ENCODE measurements at places on chromosomes 13 and 19. TPM values are rescaled to one million over a fixed set of nuclear protein-coding genes. Genes with fewer than 3 reads are reported as not detected.

DNA sequence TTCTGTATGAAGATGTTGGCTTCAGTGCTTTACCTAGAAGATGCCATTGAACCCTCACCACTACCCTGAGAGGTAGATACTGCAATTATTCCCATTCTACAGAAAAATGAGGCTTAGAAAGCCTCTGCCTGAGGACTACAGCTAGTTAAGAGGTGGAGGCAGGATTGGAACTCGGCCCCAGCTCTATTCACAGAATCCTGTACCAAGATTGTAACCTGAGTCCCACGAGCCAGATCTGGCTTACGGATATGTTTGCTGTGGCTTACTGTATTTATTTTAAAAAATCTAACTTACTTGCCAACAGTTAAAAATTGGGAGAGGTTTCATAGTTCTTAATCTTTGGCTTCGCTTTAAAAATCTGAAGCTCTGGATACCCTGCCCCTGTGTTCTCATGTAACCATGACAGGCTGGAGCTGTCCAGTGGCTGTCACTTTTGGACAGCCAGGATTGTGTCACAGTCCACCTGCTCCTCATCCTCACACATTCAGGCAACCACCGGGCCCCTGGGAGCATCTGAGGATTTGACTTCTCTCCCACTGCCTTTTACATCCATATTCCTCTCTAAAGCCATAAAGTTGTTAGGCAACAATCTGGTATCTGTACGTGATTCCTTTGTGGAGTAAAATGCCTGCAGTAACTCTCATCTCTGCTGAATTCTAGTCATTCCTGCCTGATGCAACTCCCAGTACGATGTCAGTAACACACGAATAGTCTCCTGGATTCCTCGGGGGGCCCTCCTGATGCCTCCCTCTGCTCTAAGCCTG lies 160.8 kb upstream of the SERP2 start:
- peak; percentile 52 for DNase-seq

Gene GARIN5A
- 0.26 TPM for total RNA-seq

DNA sequence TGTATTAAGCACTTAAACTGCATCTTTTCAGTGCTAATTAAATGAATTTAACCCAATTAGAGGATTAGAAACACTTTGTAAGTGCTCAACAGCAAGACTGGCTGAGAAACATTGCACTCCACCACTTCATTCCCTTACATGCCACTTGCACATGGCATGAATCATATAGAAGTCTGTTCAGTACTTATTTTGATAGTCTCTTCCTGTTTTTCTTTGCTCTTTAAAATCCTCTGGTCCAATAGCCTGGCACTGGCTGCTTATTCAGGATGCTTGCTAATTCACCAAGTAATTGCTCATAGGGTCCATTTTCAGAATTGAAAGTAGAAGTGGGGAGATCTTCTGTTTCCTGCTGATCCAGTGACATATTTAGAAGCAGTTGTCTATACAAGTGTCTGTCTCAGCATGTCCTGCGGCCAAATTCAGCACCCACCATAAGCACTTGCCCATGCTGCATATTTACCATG lies 900.1 kb downstream of the PCDH9 start:
- no peak for DNase-seq

Gene SHISA2
- 0.72 TPM for total RNA-seq

Gene ZFR2
- total RNA-seq = not detected

DNA sequence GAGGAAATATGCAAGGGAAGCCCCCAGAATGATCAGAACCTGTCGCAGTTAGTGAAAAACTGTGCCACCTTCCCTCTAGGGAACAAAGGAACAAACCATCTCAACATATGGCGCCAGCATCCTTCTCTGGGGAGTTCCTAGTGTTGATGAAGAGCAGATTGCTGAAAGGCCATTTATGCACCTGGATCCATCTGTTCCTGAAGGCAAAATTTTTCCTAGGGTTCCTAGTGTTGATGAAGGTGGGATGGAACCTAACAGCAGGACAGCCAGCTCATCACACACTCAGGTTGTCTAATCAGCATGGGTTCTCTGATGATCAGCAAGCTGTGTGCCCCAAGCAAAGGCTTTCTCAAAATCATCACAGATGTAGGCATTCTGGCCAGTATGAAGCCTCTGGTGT lies 32.6 kb downstream of the ZNF473 start:
- DNase-seq = no peak

DNA sequence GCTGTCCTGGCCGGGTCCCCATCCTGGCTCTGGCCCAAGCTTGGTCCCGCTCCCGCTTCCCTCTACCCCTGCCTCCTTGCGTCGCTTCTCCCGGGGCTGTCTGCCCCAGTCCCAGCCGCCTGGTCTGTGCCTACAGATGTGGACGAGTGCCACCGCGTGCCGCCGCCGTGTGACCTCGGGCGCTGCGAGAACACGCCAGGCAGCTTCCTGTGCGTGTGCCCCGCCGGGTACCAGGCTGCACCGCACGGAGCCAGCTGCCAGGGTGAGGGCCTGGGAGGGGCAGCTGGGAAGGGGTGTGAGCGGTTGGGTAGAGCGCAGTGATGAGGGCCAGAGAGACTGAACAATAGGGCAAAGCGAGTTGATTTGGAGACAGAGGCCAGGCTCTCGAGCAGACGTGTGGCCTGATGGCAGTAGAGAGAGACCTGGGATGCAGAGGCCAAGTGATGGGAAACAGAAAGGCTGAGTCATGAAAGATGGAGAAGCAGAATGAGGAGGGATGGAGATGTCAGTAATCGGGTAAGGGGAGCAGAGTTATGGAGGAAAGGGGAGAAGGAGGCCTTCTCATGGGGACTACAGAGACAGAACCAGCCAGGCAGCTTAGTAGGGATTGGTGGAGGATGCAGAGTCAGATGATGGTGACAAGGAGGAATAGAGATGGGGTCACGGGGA lies 9.4 kb downstream of the LTBP4 start:
- no peak for DNase-seq

DNA sequence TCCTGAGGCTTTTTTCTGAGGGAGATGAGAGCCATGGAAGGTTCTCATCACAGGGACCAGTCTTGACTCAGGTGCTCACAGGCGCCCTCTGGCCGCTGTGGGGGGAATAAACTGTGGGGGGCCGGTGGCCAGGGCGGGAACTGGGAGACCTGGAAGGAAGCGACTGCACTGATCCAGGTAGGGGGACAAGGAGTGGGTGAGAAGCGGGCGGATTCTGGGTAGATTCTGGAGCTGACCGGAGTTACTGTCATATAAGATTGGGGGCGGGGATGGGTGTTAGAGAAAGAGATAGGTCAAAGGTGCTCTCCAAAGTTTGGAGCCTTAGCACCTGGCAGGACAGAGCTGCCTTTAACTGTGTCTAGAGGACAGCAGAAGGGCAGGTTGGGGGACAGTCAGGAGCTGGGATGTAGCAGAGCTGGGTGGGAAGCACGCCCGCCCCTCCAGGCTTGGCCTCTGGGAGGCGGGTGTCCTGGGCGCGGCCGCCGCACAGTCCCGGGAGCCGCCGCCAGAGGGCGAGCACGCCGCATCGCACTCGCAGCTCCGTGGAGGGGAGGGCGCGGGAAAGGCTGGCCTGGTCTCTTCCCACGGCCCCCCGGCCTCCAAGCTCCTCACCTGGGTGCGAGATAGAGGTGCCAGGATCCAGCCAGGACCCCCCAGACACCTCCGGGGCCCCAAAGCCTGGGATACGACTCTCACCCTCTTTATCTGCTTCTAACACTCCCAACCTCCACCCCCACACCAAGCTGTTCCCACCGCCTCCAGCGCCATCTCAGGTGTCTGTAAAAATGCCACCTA lies 4.2 kb upstream of the DAND5 start:
- DNase-seq = peak; percentile 74

Gene CLDN10
- total RNA-seq = not detected

Gene ICAM4
- total RNA-seq = not detected
